ENCODE measurements at places on chromosomes 7 and 10.
A peak's percentile ranks its signal among the peaks of the same experiment; 100 is the strongest.

- DNase-seq: no peak
Measured at GRCh38 chr10:6570893-6571292, 9.2 kb downstream of the PRKCQ start.

DNA sequence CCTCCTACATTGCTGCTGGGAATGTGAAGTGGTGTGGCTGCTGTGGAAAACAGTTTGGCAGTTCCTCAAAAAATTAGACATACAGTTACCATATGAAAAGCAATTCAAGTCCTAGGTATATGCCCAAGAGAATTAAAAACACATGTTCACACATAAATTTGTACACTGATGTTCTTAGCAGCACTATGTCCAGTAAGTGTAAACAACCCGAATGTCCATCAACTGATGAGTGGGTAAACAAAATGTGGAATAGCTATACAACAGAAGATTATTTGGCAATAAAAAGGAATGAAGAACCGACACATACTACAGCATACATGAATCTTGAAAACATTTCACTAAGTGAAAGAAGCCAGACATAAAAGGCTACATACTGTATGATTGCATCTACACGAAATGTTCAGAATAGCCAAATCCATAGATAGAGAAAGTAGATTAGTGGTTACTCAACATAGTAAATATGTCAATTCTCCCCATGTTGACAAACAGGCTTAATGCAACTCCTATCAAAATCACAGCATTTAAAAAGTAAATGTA lies 17.2 kb downstream of the CEP41 start:
- DNase-seq: no peak

GRCh38 chr10:133206356-133207040 lies 23.5 kb upstream of the UTF1 start:
- no peak for DNase-seq

- DNase-seq: no peak
Measured at GRCh38 chr7:95976369-95977060, 204.2 kb downstream of the DYNC1I1 start.

- DNase-seq: peak; percentile 30
Measured at GRCh38 chr7:87212498-87212897, 7.0 kb downstream of the TMEM243 start.
